ENCODE measurements at places on chromosomes 2 and 18. TPM values are rescaled to one million over a fixed set of nuclear protein-coding genes. Genes with fewer than 3 reads are reported as not detected.

GRCh38 chr18:70419526-70419925 is 130.7 kb downstream of the SOCS6 start:
- DNase-seq, result no peak

DNA sequence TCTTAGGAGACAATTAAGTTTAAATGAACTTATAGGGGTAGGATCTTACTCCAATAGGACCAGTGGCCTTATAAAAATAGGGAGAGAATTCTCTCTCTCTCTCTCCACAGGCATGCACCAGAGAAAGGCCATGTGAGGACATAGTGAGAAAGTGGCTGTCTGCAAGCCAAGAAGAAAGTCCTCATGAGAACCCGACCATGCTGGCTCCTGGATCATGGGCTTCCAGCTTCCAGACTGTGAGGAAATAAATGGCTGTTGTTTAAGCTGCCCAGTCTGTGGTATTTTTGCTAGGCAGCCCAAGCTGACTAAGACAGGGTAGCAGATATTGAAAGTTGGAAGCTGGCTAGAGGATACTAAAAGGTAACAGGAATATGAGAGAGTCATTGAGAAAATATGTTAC is 454.0 kb downstream of the NBAS start:
- no peak for DNase-seq

GRCh38 chr2:54945391-54946219 is 104.6 kb downstream of the RTN4 start:
- DNase-seq, result no peak

DNA sequence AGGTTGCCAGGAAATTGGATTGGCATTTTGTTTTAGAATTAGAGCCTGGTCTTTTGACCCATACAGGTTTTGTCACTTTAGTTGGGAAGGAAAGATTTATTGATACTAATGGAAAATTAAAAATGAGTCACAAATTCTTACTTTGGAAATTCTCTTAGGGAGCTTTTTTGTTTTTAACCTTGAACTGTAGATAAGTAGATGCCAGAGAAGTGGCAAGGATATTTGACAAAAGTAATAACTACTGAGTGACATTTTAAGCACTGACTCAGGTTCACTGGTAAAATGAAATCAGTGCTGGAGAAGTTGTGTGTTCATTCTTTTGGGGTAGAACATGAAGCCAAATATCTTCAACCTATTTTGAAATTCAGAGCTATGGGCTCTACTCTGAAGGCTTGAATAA is 56.5 kb downstream of the LDLRAD4 start:
- DNase-seq, result no peak

DNA sequence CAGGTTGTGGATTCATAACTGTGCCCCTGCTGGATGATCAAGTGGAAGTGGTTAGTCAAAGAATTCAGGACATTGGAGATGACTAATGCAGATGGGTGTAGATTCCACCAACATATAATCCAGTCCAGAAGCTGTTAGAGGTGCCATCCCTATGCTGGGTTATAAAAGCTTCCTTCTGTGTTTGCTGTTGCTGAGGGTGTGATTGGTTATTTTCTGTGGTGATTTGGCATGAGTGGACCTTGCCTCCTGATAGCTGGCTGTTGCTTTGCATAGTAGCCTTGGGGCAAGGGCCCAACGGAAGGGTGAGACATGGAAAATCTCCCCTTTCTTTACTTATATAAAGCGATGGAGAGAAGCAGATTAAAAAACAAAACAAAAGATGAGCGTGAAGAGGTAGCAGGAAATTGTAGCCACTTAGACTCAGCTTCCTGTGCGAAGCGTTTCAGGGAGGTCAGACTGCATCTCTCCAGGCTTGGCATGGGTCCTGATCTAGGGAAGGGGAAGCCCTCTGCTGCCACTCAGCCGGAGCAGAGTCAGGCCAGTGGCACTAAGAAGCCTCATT is 190.4 kb downstream of the FMNL2 start:
- no peak for DNase-seq

GRCh38 chr2:154194909-154195643 is 323.4 kb downstream of the GALNT13 start:
- DNase-seq, result no peak

DNA sequence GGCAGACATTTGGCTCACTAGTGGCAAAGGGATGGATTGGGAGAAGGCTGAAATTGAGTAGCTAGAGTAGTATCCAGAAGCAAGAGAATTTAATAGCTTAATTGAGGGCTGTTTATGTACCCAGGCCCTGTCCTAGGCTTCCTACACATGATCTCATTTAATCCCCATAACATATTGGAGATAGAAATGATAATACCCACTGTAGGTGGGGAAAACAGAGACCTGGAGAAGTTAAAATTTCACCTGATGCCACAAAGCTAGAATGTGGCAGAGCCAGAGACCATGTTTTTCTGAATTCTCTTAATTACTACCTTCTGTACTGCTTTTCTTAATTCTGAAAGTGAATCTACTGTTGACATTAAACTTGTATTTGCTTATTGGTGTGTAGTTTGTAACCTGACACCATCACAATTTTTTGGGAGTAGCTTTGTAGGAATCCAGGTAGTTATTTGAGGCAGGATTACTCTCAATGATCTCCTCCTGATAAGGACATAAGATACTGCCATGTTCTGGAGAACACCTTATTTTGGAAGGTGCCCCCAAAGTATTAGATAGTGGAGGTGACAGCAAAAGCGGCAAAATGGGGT is 42.2 kb downstream of the RAB10 start:
- no peak for DNase-seq

GRCh38 chr2:230824406-230824978 is 40.2 kb upstream of the ITM2C start:
- DNase-seq, result no peak

GRCh38 chr2:135629520-135629919 is 98.2 kb downstream of the R3HDM1 start:
- DNase-seq, result no peak

DNA sequence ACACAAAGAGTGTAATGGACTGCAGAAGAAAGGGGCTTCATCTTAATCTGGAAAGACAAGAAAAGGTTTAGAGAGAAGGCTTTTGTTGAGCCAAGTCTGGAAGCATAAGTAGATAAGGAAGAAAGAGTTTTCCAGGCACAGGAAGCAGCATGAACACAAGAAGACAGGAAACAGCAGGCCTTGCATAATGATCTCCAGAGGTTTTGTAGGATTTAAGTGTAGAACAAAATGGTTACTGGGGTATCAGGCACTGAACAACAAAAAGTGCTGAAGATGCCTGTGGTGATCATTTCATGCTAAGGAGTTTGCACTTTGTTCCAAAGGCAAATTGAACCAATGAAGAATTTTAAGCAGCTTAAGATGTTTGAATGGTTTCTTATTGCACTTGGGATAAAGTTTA is 281.6 kb upstream of the TANK start:
- DNase-seq, result no peak

DNA sequence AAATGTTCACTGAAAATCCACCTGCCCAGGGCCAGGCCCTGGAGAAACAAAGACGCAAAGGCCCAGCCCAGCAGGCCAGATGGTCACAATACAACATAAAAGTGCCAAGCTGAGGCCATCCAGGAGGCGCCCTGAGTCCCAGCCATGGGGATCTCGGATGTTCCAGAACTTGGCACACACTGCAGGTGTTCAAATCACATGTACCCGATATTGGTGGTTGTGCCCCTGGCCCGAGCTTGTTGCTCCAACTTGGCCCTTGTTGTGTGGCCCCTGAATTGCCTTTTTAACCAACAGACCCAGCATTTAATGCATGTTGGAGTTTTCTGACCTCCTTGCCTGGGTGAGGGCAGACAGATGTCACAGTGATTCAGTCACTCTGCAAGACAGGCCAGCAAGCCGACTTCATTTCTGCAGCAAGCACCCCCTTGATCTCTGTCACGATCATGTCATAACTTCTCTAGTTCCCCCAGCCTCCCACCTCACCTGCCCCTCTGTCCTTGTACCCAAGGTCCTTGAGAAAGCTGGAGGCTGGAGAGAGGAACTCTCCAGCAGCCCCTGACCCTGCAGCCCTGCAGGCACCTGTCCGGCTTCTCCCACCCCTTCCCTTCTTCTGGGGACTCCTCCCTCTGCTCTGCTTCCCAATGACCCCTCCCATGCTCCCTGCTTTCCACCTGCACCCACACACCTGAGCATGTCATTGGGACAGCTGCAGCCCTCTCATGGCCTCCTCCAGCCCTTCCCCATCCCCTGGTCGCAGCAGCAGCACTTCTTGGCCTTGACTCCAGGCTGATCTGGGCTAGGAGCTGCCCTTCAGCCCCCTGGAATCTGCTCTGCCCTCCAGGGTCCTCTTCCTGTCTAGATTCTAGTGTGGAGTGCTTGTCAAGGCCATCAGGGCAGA is 9.1 kb downstream of the NGEF start:
- DNase-seq, result no peak

DNA sequence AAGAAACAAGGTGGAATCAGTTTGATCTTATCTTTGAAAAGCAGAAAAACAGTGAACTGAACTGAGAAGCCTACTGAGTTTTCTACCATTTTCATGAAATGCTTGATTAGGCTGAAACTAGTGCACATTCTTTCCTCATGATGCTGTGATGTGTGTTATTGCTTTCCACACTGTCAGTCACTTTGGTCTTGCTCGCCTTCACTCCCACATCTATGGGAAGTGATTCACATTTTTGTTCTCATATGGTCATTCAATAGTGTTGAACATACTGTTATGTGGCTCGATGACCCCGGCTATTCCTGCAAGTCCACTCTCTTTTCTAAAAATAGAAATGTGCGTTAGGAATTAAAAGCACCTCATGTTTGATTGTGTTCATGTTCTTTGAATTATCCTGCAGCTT is 129.7 kb downstream of the TGIF1 start:
- DNase-seq, result no peak

- no peak for DNase-seq
Observed at GRCh38 chr2:111032721-111033429, 87.8 kb upstream of the BCL2L11 start.

GRCh38 chr2:64063924-64064331 is 44.7 kb upstream of the VPS54 start:
- DNase-seq, result no peak

GRCh38 chr2:173288561-173288960 is 66.1 kb upstream of the CDCA7 start:
- DNase-seq, result no peak

- no peak for DNase-seq
Observed at GRCh38 chr2:190320696-190321095, 1.1 kb upstream of the HIBCH start.

DNA sequence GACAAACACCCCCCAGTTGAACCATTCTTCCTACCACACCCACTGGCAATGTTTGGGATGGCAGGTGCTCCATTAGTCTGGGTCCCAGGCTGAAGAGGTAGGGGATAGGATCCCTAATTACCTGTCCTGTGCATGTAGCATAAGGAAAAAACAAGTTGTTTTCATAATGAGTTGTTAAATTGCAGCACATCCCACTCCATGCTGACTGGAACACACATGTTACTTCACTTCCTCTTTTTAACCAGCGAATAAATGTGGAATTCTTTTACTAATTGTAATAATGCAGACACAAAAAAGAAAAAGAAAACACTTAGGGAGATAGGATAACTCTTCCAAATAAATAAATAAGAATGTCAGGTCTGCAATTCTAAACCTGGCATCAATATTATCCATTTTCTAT is 11.8 kb upstream of the CBLN2 start:
- no peak for DNase-seq

- DNase-seq, result no peak
Observed at GRCh38 chr2:8754106-8754776, 72.4 kb downstream of the ID2 start.

GRCh38 chr2:89831641-89832498 is 1140.4 kb downstream of the RPIA start:
- no peak for DNase-seq

DNA sequence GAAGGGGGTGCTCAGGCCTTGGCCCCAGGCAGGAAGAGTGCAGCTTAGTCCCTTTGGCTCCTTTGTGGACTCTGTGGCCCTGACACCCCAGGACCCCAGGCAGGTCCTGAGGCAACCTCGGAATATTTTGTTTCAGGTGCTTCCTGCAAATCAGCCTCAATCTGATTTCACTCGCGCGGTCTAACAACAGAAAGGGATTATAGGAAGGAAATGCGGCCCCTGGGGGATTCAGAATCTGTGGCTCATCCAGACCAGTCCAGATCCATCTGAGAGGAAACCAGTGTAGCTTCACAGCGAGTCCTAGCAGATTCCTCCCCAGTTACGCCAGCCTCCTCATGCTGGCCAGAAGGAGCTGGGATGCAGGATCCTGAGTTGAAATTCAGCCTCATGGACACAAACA is 59.5 kb upstream of the YWHAQ start:
- no peak for DNase-seq

DNA sequence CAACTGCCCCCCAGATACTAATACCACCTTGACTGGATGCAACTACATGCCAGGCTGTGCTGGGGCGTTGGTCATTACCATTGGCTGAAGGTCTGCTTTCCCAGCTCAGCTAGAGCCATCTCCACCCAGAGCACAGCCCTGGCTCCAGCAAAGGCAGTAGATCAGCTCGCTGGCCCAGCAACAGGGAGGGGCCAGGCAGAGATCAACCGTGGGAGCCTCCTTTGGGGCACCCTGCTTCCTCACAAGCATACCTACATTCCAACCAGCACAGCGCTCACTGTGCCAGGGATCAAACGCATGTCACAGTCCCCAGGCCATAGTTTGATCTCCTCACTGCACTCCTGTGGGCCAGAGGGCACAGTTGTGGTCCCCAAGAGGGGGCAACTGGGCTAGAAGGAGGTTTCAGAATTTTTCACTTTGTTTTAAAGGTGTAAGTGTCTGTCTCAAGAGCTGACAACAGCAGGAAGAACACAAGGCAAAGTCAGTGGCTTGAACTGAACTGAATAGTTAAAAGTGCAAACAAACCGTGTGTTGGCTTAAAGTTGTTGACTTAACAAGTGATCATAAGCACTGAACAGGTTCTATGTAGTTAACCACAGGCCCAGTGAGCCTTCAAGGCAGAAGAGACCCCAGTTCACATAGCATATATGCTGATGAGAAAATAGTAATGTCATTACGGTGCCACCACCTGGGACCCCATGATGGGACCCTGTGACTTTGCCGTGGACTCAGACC is 70.1 kb upstream of the BZW1 start:
- DNase-seq, result no peak

DNA sequence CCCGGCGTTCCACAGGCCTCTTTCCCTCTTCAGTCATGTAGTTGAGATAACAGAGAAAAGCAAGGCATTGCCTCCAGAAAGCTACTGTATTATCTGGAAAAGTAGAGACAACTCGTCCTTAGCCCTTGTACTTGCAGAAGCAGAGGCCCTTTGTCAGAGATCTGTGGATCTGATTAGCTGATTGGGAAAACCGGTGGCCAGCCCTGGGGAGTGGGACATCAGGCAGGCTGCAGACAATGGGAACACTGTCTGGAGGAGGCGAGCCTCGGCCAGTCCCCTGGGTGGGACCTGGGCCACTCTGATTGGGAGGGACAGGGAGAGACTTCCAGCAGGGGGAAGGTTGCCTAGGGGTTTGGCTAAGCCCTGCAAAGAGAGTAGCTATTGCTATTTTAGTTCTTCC is 1.2 kb upstream of the MC2R start:
- DNase-seq, result no peak

- no peak for DNase-seq
Observed at GRCh38 chr2:238425505-238425978, 1.2 kb upstream of the ASB1 start.

GRCh38 chr2:149606251-149606811 is 18.8 kb upstream of the MMADHC start:
- no peak for DNase-seq

- DNase-seq, result no peak
Observed at GRCh38 chr2:207766041-207766551, 3.6 kb downstream of the FZD5 start.

The SESTD1 gene
- total RNA-seq, result 10.2 TPM

The EFEMP1 gene
- total RNA-seq, result not detected

The TSPYL6 gene
- total RNA-seq, result not detected

The RNU2-63P gene
- 2.6 TPM for total RNA-seq

The BOLL gene
- total RNA-seq, result not detected

The MAP3K19 gene
- not detected for total RNA-seq

The NEU4 gene
- total RNA-seq, result 4.3 TPM

The UNC80 gene
- total RNA-seq, result not detected

The SRD5A2 gene
- not detected for total RNA-seq

The USP34 gene
- 137 TPM for total RNA-seq

All from CD4-positive, alpha-beta T cell (primary cell).